Frontal cortex (tissue), 4 donors: ENCODE measurements at places on chromosomes 3 and 15. TPM values are rescaled to one million over a fixed set of nuclear protein-coding genes. Genes with fewer than 3 reads are reported as not detected.

GRCh38 chr15:42759093-42759492, 22.2 kb upstream of the CDAN1 start:
- no peak for DNase-seq

- no peak for DNase-seq
These were observed 163.2 kb upstream of the GRM7 start for GRCh38 chr3:6697722-6698121.

- DNase-seq: no peak
These were observed 995.9 kb upstream of the CFAP20DC start for GRCh38 chr3:60045686-60046085.

- DNase-seq: no peak
These were observed 311.5 kb downstream of the EDEM1 start for GRCh38 chr3:5498981-5499380.

DNA sequence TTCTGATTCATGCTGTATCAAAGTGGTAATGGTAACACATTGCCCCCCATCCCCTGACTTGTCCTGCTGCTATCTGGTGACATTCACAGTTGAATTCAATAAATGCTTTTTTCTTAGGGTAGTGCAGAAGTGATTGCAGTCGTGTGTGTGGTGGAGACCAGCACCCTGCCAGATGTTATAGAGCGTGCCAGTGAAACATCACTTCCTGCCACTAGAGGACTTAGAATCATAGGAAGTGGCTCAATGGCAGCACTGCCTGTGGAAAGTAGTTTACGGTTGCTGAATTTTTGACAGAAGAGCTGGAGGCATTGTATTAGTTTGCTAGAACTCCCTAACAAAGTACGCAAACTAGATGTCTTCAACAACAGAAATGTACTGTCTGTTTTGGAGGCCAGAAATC, 37.4 kb upstream of the P2RY12 start:
- no peak for DNase-seq

- DNase-seq: peak; percentile 43
These were observed 40.7 kb downstream of the LDHAL6B start for GRCh38 chr15:59247364-59247763.

- no peak for DNase-seq
These were observed 42.5 kb downstream of the ZNF445 start for GRCh38 chr3:44434834-44435510.

DNA sequence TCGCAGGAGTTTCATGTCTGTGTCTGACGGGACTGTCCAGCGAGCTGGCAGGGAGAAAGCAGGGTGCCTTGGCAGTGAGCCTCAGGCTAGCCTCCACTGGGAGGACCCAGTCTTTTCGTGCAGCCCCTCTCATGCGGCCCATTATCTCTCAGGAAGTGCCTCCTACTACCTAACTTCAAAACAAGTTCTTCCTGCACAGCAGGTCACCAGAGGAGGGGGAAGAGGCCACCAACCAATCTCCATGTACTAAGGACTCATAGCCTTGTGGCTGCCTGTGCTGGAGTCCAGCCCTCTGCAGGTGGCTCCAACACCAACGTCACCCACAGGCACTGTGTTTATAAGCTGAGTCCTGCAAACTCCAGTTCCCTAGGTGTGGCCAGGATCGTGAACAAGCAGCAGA, 4.8 kb downstream of the VIPR1 start:
- no peak for DNase-seq

- DNase-seq: no peak
These were observed 77.4 kb upstream of the TNFSF10 start for GRCh38 chr3:172600644-172601065.

GRCh38 chr3:15206662-15207576, 873 bp downstream of the CAPN7 start:
- no peak for DNase-seq

GRCh38 chr3:72510247-72510646, 338.0 kb downstream of the SHQ1 start:
- DNase-seq: no peak

- DNase-seq: no peak
These were observed 88.7 kb upstream of the TNIK start for GRCh38 chr3:171548917-171549316.

DNA sequence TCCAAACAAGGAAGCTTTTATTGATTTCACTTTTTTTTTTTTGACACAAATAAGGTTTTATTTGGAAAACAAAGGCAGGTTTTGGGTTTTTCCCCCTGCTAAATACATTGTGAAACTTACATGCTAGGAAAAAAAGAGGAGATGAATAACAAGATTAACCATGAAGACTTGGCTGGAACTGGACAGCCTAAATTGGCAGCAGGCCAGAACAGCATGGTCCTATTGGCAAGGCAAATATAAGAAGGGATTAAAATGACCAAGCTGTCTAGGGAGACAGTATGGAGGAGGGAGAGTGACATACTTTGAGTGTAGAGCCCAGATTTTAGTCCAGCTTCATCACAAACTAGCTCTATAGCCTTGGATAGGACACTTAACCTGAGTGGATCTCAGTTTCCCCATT, 63.9 kb upstream of the BBX start:
- DNase-seq: no peak

- DNase-seq: no peak
These were observed 14.2 kb downstream of the ESYT3 start for GRCh38 chr3:138448631-138449030.

DNA sequence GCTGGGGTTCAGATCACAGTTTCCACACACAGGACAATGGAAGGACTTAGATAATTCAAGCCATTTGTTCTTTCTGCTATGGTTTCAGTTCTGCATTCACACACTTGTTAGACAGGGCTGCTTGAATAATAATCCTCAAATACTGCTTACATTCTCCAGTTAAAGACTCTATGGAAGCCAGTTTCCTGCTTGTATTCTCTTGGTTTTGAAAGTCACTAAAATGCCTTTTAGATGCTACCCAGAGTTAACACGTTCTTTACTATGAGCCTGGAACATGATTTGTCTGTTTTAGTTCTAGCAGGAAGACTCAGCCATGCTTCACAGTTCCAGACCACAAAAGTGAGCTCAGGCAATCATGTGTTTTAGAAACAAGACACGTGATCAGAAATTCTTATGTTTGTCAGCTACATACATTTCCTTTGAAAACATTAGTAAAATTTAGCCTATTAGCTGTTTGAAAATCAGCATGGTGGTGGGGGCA, 152.4 kb downstream of the LEKR1 start:
- DNase-seq: no peak

GRCh38 chr15:91752081-91752785, 101.3 kb upstream of the SLCO3A1 start:
- DNase-seq: peak; percentile 6

DNA sequence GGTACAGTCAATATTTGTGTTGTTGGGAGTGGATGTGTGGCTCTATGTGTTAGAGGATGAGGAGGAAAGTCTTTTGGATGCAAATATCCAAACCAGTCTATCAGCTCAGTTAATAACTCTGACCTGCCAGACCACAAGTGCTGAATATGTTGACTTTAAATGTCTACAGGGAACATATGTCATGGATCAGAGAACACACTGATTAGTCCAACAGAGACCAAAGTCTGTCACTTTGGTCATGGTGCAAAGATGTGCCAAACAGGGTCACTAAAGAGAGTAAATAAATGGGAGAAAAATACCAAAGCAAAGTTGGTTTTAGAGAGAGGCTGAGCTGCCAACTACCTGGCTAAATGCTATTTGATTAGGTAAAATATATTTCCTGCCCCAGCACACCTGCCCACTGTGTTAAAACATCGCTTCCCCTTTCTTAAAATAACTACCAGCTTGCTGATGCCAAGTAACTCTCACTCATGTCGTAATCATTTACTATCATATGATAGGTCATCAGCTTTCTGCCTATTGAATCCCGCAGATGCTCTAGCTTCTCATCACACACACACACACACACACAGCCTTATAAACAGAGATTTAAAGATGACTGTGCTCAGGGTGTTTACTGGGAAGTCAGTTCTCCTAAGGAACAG, 173.3 kb downstream of the PDZRN3 start:
- DNase-seq: no peak

DNA sequence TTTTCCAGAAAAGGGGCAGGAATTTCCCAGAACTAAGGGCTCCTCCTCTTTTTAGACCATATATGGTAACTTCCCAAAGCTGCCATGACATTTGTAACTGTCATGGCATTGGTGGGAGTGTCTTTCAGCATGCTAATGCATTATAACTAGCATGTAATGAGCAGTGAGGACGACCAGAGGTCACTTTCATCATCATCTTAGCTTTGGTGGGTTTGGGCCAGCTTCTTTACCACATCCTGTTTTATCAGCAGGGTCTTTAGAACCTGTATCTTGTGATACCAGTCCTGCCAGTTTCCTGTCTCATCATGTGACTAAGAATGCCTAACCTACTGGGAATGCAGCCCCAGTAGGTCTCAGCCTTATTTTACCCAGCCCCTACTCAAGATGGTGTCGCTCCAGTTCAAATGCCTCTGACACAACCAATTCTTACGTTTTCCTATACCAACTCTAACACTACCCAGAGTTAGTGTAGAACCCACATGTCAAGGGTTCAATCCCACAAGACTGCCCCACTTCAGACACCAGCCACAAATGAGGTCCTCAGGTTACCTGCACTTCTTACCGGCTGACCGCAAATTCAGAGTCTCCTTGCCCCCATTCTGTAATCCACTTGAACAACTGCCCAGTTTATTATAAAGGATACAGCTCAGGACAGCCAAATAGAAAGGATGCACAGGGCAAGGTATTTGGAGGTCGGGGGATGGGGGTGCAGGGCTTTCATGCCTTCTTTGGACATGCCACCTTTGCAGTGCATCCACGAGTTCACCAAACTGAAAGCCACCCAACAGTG, 17.7 kb downstream of the FOXB1 start:
- DNase-seq: no peak

DNA sequence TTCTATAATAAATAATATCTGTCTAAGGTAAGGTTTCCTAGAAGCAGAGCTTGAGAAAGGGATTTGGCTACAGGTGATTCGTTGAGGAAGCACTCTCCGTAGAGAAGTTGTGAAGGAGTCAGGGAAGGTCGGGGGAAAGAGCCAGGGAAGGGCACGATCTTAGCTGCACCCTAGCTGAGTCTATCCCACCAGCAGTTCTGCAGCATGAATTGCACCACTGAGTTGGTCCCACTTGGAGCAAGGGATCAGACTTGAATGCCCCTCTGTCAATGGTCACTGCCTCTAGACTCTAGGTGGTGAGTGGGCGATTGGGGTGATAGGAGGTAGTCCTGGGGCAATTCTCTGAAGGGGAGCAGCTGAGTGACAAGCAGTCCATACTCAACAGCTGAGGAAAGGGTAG, 13.5 kb downstream of the TMC3 start:
- DNase-seq: no peak

GRCh38 chr3:107209302-107209990, 167.8 kb upstream of the CCDC54 start:
- DNase-seq: no peak

- DNase-seq: no peak
These were observed 307.7 kb downstream of the IL5RA start for GRCh38 chr3:2802429-2802828.

- DNase-seq: peak; percentile 41
These were observed 20.1 kb upstream of the GOLGA6L2 start for GRCh38 chr15:23467110-23467600.

DNA sequence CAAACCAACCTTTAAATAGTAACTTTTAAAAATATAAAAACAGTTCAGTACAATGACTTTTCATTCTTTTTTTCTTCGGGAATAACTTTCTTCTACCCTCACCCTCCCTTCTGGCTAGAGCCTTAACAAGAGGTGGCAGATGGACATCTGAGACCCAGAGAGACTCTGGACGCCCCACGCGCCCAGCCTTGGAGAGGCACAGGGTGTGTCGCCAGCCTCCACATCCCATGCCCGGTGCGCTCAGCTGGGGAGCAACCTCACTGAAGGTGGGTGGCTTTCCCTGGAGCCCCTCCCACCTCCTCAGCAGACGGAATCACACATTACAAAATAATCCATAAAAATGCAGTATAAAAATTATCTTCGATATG, 49.5 kb downstream of the TLE3 start:
- DNase-seq: no peak

DNA sequence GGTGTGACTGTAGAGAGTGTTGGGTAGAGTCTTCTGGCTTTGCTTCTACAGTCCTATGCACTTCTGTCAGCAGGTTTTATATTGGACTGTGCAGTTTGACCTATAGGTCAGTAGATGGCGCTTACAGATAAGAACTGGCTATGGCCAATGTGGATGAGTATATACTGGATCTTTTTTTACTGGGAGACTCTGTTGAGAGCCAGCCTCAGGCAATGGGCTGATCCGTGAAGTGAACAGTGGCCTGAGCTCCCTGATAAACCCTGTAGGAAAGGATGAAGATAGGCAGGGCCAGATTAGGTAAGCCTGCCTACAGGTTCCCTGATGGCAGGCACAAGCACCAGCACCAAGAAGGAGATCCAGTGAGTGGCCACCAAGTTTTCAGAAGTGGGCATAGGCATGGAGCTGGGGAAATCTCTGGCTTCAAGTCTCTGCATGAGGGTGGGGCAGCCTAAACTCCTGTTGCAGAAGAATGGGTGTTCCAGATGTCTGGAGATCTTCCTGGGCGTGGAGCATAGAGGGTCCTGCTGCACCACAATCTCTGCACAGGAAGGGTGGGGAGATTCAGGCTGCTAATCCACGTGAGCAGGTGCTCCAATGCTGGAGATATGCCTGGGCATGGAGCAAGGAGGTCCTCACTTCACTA, 326.0 kb upstream of the SGO1 start:
- peak; percentile 11 for DNase-seq

GRCh38 chr15:25189551-25189950, 234.8 kb downstream of the SNRPN start:
- DNase-seq: no peak

DNA sequence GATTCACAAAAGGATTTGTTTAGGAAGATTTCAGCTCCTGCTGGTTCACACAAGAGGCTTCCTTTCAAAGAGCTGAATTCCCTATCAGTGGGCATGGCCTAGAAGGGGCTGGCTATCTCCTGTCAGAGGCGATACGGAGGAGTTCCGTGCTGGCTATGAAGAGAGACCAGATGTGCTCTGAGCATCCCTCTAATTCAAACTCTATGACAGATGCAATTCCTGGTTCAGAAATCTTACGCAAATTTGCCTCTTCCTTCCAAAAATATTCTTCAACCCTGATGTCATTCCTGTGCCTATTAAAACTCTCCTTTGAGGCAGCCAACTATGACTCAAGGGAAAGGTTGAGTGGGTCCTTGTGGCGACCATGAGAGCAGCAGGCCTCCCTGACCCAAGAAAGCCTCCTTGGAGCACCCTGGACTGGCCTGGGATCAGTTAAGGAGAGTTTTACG, 139.3 kb upstream of the HES1 start:
- DNase-seq: no peak

The BAHD1 gene
- total RNA-seq: 7.3 TPM

The ZPLD1 gene
- not detected for total RNA-seq

The PAQR5 gene
- total RNA-seq: 0.82 TPM

The WDR93 gene
- 0.41 TPM for total RNA-seq

The PLCB2 gene
- total RNA-seq: 4.1 TPM

The ARPP21 gene
- total RNA-seq: 459 TPM
